ENCODE measurements at places on chromosomes 13 and 19. TPM values are rescaled to one million over a fixed set of nuclear protein-coding genes. Genes with fewer than 3 reads are reported as not detected.

DNA sequence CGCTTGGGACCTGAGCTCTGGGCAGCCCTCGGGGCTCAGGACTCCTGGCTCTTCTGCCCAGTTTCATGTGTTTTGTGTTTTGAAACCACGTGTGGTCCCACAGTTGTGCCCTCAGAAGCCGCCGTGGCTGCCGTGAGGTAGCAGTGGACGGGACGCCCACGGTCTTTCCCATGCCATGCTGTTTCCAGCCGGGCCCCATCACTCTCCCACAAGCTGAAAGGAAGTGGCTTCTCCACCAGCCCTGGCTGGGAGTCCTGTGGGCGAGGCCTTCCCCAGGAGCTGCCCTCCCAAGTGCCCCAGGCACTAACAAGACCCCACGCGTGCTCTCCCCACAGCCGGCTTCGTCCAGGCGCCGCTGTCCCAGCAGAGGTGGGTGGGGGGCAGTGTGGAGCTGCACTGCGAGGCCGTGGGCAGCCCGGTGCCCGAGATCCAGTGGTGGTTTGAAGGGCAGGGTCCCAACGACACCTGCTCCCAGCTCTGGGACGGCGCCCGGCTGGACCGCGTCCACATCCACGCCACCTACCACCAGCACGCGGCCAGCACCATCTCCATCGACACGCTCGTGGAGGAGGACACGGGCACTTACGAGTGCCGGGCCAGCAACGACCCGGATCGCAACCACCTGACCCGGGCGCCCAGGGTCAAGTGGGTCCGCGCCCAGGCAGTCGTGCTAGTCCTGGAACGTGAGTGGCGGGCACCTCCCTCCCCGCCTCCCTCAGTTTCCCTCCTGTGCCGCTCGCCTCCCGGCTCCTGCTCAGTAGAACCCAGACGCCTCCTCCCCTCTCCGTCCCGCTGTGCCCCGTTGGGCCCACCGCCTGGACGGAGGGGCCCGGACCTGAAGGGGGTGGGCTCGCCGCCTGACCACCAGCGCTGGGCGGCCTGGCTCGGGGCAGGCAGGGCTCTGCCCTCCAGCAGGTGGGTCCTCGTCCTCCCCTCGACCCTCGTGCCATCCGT lies 5.3 kb downstream of the BSG start:
- no peaks in the 10 kb centered on the region for H3K27me3 ChIP-seq
- H3K27ac ChIP-seq: no peak overlapping the region
- H3K4me3 ChIP-seq: no peak overlapping the region
- no peak for DNase-seq
- H3K4me1 ChIP-seq: peaks cover 43% of the 10 kb centered on the region

- peak; percentile 74 for DNase-seq
- H3K27ac ChIP-seq: peak overlapping the region; percentile 83
- peak overlapping the region; percentile 66 for H3K4me3 ChIP-seq
- H3K27me3 ChIP-seq: no peaks in the 10 kb centered on the region
- H3K36me3 ChIP-seq: no peaks in the 10 kb centered on the region
- peaks cover 16% of the 10 kb centered on the region for H3K4me1 ChIP-seq
Measured at GRCh38 chr13:60397704-60398378, 821 bp downstream of the TDRD3 start.

DNA sequence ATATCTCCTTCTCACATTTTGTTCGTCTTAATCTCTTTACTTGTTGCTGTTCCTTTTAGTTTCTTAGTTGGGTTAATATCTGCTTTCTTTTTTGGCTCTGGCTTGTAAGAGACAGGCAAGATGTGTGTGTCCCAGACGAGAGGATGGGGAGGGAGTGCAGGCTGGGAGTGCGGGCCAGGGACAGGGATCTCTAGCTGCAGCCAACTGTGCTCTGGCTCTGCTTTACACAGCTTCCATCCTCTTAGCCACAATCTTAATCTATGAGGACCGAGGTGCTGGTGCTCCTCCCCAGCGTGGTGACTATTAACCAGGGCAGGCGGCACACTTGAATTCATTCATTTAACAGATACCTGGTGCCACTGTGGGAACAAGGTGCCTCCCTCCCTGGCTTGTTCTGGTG lies 70.9 kb upstream of the WASF3 start:
- no peaks in the 10 kb centered on the region for H3K36me3 ChIP-seq
- H3K4me1 ChIP-seq: no peaks in the 10 kb centered on the region
- H3K27ac ChIP-seq: no peak overlapping the region

GRCh38 chr19:3653865-3654513 lies 27.4 kb upstream of the CACTIN start:
- H3K4me3 ChIP-seq: no peak overlapping the region
- peaks cover 11% of the 10 kb centered on the region for H3K4me1 ChIP-seq
- H3K27ac ChIP-seq: no peak overlapping the region
- H3K27me3 ChIP-seq: no peaks in the 10 kb centered on the region

DNA sequence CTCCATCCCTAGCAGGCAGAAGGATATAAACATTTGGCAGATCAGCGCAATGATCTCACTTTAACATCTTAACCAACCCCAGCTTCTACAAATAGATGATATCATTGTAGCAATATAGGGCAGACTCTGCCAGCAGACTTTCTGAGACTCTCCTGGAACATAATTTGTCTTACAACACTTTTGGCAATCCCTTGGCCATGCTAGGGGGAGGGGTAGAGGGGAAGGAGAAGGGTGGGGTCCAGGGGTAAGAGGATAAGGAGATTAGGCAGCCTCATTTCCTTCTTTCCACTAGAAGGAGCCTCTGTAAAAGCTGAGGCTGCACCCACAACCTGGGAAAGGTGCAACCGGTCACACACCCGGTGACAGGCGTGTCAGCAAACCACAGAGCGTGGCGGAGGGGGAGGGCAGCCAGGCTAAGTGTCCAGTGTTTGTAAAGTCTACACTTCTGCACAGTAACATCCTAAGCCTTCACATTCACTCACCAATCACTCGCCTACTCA lies 8.7 kb upstream of the UBAC2 start:
- DNase-seq: no peak
- peaks cover 30% of the 10 kb centered on the region for H3K4me1 ChIP-seq
- H3K27me3 ChIP-seq: no peaks in the 10 kb centered on the region
- H3K27ac ChIP-seq: no peak overlapping the region
- H3K4me3 ChIP-seq: no peak overlapping the region

GRCh38 chr13:102402290-102402689 lies 442 bp upstream of the FGF14 start:
- no peaks in the 10 kb centered on the region for H3K36me3 ChIP-seq
- H3K27ac ChIP-seq: no peak overlapping the region
- peaks cover 19% of the 10 kb centered on the region for H3K4me1 ChIP-seq
- H3K4me3 ChIP-seq: no peak overlapping the region

DNA sequence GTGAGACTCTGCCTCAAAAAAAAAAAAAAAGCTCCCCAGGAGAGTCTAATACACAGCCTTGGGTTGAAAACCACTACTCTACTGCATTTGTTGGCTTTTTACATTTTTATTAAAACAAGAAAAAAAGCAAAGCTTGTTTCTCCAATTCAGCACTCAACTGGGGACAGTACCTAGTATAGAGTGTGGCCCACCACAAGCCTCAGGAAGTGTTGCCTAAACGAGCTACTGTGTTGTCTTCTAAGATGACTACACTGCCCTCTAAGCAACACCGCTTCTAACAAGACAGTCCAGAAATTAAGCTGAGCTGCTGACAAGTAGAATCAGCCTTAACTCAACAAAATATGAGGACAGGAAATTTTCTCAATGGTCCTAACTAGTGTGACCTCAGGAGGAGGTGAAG lies 522.2 kb downstream of the FGF9 start:
- no peak overlapping the region for H3K4me3 ChIP-seq
- no peaks in the 10 kb centered on the region for H3K4me1 ChIP-seq
- DNase-seq: no peak
- H3K27me3 ChIP-seq: no peaks in the 10 kb centered on the region
- no peaks in the 10 kb centered on the region for H3K36me3 ChIP-seq

Gene CEACAM6
- total RNA-seq: not detected

Gene LGALS4
- total RNA-seq: 1.9 TPM

Data from testis (tissue), 5 donors.